ENCODE measurements at places on chromosomes 3 and 15.

DNA sequence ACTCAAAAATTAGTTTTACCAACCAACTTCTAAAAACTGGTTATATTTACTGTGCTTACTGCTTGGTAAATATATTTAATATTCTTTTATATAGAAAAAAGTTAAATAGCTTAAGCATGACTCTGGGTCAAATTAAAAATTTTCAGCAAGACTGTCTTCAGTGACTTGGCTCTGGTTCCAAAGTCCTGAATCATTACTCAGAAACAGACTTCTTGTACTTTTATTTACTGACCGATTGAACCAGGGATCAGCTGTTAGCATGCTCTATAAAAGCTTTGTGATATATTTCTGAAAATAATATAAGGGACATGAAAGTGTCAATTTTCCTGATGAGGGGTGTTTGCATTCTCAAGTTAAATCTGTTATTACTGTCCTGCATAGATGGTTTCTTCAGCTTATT is 164.3 kb downstream of the MCTP2 start:
- DNase-seq = no peak

- no peak for DNase-seq
These were observed 6.5 kb downstream of the METTL6 start for GRCh38 chr3:15420871-15421270.

GRCh38 chr15:44312108-44312507 is 23.6 kb downstream of the GOLM2 start:
- no peak for DNase-seq

- no peak for DNase-seq
These were observed 55.6 kb upstream of the XCR1 start for GRCh38 chr3:46082849-46083248.

GRCh38 chr3:18386274-18386890 is 38.8 kb downstream of the SATB1 start:
- DNase-seq = no peak

DNA sequence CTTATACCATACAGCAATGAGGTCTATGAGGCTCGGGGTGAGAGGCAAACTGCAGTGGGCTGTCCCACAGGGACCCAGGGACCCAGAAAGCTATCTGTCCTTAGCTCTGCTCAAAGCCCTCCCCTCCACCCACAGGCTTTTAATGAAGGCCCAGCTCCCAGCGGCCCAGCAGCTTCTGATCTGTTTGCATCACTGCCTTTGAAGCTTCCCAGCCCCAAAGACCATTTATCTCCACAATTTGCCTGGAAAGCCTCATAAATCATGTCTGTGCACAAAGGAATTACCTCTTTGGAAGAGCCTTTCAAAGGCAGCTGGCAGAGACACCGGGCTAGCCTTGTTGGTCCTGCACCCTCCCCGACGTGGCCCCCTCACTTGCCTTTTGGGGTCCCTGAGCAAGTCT is 123.9 kb downstream of the RAB11A start:
- no peak for DNase-seq

DNA sequence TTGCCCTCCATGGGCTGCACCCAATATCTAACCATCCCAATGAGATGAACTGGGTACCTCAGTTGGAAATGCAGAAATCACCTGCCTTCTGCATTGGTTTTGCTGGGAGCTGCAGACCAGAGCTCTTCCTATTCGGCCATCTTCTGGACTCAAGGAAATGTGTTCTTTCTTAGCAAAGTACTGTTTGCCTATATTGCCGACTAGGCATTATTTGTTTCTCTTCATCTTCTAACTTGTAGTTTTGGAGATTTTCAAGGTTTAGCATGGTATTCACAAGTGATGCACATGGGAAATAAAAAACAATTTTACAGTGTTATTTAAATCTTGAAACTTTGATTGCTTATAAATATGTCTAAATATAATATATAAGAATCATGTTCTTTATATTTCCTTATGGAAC is 377.8 kb upstream of the POU1F1 start:
- no peak for DNase-seq

GRCh38 chr15:56176996-56177395 is 66.7 kb downstream of the RFX7 start:
- no peak for DNase-seq

- no peak for DNase-seq
These were observed 61.0 kb upstream of the PAQR5 start for GRCh38 chr15:69237718-69238117.

DNA sequence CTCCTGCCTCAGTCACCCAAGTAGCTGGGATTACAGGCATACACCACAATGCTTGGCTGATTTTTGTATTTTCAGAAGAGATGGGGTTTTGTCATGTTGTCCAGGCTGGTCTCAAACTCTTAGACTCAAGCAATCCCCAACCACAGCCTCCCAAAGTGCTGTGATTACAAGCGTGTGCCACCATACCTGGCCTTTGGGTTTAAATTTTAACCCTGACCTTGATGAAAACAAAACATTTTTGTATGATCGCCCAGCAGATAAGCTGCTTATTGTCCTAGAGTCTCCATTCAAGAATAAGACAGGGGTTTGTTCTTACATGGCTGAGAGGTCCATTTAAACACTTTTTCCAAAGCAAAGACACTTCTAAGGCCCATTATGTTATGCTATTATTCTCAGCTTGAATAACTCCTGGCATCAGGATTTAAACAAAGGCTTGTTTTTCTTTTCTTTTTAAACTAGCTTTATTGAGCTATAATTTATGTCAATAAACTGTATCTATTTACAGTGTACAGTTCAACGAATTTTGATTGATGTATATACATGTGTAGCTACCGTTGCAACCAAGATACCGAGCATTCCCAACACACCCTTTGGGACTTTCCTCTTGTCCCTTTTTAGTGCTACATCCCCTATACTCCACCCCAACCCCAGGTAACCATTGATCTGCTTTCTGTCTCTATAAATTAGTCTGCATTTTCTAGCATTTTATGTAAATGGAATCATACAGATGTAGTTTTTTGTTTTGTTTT is 1.4 kb upstream of the MUC13 start:
- DNase-seq = no peak

- no peak for DNase-seq
These were observed 192.1 kb upstream of the TTC14 start for GRCh38 chr3:180409883-180410282.

- no peak for DNase-seq
These were observed 230.3 kb upstream of the TBL1XR1 start for GRCh38 chr3:177427540-177427939.

DNA sequence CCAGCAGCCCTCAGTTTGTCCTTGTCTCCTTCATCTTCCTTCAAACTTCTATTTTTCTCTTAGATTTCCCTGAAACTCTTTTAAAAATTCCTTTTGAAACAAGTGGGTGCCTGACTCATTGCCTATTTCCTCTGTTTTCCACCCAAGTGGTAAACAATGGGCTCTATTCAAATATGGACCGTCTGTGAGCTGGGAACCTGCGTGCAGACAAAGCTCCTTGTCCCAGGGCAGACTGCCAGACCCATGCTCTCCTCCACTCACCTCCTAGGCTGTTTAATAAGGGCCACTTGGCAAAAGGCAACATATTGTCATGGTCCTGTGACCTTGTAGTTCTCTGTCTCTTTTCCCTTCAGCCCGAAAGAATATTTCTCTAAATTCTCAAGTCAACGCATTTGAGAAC is 332.7 kb upstream of the THBS1 start:
- DNase-seq = no peak

DNA sequence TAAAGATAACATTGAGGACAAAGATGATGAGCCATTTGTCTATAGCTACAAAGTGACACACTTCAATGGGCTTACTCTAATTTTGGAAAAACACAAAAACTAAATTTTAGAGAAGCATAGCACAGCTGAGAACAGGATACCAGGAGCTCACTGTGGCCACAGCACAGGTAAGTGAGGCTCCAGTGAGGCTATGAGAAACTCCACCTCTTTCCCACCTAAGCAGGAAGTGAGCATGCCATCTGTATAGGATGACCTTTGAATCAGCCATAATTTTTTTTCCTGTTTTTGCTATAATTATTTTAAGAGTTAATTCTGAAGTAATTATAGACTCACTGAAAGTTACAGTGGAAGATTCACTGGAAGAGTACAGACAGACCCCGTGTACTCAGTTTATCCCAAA is 82.1 kb upstream of the DCLK3 start:
- no peak for DNase-seq

Measured in hematopoietic multipotent progenitor cell treated with erythropoietin and hydrocortisone succinate and interleukin-3 and kit ligand, for 17 days (in vitro differentiated cells).